Hematopoietic multipotent progenitor cell treated with erythropoietin and hydrocortisone succinate and interleukin-3 and kit ligand, for 17 days (in vitro differentiated cells): ENCODE measurements at places on chromosomes 7 and 10.

DNA sequence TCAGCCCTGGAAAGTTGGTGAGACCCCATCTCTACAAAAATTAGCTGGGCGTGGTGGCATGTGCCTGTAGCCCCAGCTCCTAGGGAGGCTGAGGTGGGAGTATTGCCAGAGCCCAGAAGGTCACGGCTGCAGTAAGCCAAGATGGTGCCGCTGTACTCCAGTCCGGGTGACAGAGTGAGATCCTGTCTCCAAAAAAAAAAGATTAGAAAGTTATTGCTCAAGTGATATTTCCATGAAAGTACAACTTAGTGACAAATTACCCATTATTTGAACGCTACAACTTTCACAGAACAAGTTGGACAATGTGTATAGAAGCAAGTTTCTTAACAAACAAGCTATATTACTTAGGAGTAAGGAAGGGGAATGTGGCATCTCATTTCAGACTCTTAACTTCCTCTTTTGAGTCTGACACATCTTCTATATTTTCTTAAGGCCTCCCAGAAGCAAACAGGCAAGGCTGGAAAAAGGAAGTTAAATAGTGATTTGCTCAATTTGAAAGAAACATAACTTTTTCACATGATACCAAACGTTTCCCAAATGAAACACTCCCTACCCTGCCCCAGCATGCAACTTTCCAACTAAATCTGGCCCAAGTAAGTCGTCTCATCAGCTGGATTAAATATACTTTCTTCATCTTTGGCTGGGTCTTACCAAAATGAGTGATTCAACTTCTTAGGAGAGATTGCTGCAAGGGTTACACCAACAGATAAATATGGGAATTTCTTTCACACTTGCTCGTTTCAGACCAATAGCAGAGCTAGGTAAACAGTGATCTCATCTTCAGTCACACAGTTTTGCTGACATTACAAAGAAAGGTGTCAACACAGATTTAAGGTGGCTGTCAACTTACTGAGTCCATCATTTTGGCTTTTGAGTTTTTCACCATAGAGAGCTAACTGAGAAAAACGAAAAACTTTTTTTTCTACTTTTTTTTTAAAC, 66.3 kb upstream of the KLF6 start:
- no peak for DNase-seq

DNA sequence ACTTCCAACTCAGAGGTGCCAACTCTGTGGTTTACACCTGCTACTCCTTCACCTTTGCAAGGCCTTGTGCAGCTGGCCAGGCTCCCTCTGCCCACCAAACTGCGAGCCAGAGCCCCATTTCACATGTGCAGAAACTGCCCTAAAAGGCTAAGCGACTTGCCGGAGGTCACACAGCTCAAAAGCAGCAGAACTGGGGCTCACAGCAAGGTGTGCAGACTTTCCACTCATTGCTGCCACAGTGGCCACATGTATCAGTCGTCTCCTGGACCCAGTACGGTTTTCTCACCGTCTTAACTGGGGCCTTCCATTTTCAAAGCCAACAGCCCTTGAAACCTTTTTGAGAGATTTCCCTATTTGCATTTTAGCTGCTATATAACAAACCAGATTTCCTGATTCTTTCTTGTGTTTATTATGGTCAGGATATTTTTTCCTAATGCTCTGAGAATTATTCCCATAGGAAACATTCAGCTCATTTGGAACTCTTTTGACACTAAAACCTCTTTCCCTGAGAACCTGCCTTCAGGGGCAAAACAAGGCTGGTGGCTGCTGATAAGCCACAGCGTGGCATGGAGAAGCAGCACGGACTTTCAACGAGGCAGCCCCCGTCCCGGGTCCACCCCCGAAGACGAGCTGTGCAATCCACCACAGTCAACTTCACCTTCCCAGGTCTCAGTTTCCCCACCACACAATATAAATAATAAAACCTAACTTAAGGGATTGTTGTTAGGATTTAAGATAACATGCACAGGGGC, 29.9 kb downstream of the SORBS1 start:
- DNase-seq: peak; percentile 86

DNA sequence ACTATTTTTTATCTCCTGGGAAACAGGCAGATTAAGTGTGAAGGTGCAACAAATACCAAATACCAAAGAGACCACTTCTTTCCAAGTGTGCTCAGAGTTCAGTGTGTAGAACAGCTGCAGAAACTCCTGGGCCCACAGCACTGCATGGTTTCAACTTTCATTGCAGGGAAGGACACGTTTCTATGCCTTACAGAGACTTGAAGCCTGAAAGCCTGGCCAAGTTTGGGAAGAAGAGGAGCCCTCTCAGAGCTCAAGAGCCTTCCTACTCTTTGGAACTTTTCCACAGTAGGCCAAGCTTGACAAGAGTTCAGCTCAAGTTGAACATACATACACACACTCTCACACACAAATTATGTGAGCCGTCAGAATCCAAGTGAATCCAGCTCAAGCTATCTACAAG, 2.5 kb downstream of the HOXA4 start:
- DNase-seq: no peak

DNA sequence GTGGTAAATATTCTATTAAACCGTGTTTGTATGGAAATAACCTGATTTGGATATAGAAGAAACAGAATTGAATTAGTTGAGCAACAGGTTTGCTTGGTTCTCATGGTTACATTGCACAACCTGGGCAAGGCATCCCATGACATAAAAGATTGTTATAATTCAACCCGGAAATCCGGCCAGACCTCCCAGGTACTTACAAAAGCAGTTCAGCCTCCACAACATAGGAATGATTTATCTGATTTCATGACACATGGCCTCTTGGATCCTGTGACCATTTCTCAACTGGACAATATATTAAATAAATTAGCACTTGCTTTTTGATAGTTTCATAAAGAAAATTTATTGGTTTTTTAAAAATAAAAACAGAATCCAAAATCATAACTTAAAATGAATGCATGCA, 55.1 kb upstream of the PTPN12 start:
- no peak for DNase-seq

DNA sequence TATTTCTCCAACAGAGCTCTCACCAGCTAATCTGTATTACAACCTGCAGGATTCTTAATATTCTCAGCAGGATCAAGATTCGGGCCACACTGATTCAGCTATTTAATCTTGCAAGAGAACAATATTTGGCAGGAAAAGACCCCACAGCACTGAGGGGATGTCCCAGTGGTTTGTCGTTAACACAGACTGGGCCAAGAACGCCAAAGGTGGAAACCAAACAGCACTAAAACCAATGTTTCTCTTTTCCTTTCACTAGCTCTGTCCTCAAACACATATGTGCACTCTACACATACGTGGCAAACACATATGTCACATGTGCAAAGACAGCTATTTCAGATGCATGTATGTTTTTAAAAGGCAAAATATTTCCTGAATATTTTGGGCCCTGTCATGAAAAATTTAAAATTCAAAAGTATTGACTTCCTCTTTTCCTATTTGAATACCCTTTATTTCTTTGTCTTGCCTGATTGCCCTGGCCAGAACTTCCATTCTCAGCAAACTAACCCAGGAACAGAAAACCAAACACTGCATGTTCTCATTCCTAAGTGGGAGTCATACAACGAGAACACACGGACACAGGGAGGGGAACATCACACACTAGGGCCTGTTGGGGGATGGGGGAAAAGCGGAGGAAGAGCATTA, 51.7 kb upstream of the NEBL start:
- no peak for DNase-seq

DNA sequence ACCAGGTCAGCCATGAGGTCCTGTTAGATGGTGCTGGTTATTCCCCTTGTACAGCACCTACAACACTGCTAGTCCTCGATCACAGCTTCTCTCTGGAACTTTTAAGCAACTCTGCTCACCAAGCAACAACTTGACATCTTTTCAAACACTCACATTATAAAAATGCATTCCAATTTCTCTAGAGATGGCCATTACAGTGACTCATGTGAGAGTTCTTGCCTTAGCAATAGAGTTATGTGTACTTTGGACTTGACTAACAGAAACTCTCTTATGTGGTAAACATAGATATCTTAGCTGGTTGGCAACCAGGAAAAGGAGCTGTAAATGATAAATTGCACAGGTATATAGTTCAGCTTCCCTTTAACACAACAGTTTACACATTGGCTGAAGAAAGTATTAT, 122.2 kb downstream of the PDE1C start:
- no peak for DNase-seq

GRCh38 chr7:127438836-127439235, 46.3 kb upstream of the ZNF800 start:
- DNase-seq: no peak

DNA sequence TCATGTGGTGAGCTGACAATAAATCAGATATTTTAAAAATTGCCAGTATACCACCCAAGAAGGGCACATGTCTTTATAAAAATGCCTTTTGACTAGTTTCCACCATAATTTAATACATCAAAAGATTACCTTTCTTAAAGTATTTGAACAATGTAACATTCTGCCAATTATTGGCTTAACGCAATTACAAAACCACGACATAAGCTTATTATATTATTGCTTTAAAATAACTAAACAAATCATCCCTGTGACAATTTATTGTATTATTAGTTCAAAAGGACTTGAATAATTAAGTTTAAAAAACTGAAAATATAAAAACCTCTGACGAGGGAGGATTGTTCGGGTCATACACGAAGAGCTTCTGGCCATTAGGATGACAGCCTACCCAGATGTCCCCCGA, 9.6 kb upstream of the PON3 start:
- DNase-seq: no peak

- DNase-seq: no peak
These were observed 26.4 kb upstream of the GNA12 start for GRCh38 chr7:2870471-2870931.

- no peak for DNase-seq
These were observed 40.3 kb upstream of the DLD start for GRCh38 chr7:107850643-107851042.

DNA sequence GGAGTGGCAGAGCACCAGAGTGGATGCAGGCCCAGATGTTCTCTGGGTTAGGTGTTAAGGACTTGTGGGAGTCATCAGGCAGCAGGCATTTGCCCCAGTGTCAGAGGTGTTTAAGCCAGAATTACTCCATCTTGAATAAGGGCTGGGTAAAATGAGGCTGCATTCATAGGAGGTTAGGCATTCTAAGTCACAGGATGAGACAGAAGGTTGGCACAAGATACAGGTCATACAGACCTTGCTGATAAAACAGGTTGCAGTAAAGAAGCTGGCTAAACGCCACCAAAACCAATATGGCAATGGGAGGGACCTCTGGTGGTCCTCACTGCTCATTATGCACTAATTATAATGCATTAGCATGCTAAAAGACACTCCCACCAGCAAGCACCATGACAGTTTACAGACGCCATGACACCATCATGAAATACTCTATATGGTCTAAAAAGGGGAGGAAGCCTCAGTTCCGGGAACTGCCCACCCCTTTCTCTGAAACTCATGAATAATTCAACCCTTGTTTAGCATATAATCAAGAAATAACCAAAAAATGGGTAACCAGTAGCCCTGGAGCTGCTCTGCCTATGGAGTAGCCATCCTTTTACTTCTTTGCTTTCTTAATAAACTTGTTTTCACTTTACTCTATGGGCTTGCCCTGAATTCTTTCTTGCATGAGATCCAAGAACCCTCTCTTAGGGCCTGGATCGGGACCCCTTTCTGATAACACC, 882 bp upstream of the LRRC61 start:
- no peak for DNase-seq

- no peak for DNase-seq
These were observed 5.9 kb downstream of the SAP25 start for GRCh38 chr7:100567751-100568175.

DNA sequence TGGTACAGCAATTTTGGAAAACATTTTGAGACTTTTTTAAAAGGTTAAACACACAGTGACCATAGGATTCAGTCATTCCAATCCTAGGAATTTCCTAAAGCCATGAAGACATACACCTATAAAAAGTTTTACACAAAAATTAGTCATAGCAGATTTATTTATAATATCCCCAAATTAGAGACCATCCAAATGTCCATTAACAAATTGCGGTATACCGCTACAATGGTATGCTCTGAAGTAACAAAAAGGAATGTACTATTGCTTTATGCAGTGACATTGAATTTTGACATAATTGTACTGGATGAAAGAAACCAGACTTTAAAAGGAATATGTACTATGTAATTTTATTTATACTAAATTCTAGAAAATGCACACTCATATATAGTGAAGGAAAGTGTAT, 362.8 kb downstream of the HGF start:
- DNase-seq: no peak

GRCh38 chr10:132884041-132884440, 58.3 kb downstream of the CFAP46 start:
- no peak for DNase-seq

GRCh38 chr10:8049045-8049864, 5.2 kb upstream of the GATA3 start:
- no peak for DNase-seq

- peak; percentile 30 for DNase-seq
These were observed 18.1 kb downstream of the HACD1 start for GRCh38 chr10:17599089-17599488.

- DNase-seq: no peak
These were observed 1.2 kb downstream of the DYDC2 start for GRCh38 chr10:80357851-80358125.

GRCh38 chr7:69682518-69682917, 84.2 kb downstream of the AUTS2 start:
- DNase-seq: no peak

DNA sequence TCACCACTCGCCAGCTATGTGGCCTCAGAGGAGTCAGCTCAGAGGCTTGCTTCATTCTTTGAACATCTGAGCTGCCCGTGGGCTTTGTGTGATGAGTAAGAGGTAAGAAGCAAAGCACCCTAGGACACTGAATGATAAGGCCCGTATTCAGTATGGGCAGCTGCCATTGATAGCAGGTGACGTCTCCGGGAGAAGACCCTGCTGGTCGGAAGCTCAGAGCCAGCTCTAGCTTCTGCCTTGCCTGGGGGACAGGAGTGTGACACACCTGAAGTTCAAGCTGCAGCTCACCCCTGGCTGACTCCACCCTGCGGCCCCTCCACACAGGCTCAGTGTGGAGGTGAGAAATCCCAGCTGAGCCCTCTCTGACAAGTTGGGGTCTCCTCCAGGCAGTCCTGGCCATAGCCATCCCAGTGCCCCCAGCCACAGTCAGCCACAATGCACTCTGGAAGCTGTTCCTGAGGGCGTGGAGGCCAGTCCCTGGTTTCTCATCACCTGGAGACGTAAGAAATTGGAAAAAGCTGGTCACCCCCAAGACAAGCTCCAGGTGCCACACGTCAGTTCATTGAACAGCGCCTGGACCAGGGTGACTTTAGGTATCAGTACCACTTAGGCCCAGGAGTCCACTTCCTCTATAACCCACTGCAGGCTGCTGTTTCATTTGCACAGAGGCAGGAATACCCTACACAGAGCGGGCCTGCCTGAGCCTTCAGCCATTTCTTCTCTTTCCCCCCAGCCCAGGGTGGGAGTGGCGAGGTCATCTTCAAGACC, 164.9 kb upstream of the RHEB start:
- no peak for DNase-seq

DNA sequence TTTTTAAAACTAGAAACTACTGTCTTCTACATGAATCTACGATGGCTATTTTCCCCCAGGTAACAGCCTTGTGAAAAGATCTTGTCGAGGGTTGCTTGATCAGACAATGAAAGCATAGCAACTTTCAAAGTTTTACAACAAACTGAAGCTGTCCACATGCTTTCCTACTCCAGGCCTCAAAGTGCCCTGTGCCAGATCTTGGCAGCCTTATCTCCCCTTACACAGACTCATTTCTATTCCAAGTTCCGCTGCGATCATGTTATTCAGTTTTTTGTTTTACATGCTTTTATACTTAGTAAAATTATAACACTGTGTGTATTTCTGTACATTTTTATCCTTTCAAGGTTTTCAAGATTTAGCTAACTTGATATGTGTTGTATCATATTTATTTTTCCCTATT, 661.7 kb upstream of the SORCS1 start:
- no peak for DNase-seq
